Prostate gland (tissue), 2 donors: ENCODE measurements at places on chromosomes 6 and 20. TPM values are rescaled to one million over a fixed set of nuclear protein-coding genes. Genes with fewer than 3 reads are reported as not detected.

SERPINB1 gene
- 27.5 TPM for total RNA-seq

MUC22 gene
- total RNA-seq, result not detected

DNA sequence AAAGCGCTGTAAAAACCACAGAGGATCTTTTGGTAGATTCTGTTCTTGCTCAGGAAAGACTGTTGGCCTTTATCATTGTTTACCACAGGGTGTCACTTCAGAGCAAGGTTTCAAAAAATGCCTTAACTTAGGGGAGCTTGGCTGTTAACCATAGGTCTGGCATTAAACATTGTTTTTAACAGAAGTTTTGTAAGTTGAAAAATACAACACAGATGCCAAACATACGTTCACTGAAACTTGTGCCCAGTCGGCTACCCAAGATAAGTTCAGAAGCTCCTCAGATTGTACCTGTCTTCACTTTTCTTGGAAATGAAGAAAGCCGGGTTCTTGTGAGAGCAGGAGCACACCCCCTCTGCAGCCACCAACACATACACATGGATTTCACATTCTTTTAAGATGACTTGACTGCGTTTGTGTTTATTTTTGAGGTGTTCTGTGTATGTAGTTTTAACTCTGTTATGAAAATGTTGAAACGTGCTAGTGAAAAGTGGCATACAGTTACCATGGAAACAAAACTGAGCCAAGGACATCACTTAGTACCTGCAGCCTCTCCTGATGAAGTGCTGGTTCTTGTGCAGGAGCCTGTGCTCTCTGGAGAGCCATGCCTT lies 64.9 kb downstream of the SYCP2L start:
- DNase-seq, result no peak

GRCh38 chr6:15547400-15547799 lies 115.4 kb downstream of the DTNBP1 start:
- no peak for DNase-seq

DNA sequence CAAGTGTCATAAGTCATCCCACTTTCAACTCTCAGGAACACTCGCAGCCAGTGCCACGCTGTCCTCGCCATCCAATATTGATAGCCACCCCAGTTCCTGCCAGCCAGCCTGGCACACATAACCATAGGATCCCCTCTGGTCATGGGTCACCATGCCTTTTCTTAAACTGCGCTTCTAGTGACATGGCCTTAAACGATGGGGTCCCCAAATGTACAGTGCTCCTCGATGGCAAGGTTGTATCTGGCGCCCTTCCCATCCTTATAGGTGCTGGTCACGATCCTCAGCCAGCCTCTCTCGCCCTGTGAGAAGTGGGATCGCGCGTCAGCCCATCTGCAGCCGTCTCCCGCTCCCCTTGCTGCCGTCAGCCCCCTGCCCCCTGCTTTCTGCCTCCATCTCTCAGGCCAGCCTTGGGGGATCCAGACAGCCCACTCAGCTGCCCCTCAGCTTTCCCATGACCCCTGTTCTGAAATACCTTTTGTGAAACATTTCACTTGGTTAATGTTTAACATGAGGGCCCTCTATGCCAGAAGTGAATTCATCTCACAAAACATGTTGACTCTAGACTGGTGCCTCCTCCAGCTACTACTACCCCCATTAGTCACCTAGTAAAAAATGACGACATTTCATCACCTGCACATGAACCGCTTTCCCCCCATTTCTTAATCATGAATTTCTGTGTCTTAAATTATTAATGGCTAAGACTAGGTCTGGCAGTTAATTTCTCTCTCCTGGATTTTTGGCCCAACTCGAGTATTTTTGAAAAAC lies 11.4 kb downstream of the CTSZ start:
- no peak for DNase-seq

DNA sequence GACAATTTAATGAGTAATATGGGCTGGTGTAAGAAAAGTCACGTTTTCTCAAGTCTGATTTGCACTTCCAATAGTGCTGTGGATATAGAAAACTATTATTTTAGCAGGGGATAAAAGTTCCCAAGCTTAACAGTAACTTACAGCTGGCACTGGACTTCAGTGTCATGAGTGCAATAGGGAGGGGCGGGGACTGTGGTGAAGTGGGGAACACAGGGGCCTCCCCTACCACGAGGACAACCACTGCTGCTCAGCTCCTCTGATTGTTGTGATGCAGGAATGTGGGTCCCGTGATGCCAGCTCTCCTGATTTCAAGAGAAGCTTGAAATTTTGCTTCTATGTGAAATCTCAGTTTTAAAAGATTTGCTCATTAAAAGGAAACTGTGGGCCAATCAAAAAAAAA lies 24.0 kb downstream of the SLC13A3 start:
- DNase-seq, result no peak

GRCh38 chr20:22619272-22619671 lies 34.9 kb upstream of the FOXA2 start:
- no peak for DNase-seq
